Cardiac septum (tissue), 1 donor: ENCODE measurements at places on chromosomes 11 and 22. TPM values are rescaled to one million over a fixed set of nuclear protein-coding genes. Genes with fewer than 3 reads are reported as not detected.

DNA sequence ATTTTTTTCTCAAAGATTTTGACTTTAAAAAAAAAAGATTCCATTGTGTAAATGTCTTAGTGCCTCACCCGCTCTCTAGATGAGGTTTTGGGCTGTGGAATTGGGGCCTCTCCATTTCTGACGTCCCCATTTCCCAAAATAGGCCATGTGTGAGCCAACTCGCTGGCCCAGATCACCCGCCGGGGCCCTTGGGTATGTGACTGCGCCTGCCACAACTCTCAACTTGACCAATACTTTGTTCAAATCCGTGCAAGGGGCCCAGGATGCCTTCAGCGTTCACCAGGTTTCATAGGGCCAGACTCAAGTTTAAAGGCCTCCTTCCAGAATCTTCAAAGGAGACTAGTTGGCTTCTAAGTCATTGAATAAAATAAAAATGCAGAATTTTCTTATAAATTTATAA is 96.0 kb downstream of the DHCR7 start:
- no peak for DNase-seq

MIAT gene
- 1.3 TPM for total RNA-seq

B4GAT1 gene
- 31.6 TPM for total RNA-seq

TEX12 gene
- total RNA-seq: 0.32 TPM

KRTAP5-10 gene
- not detected for total RNA-seq
